Airway epithelial cell (primary cell): ENCODE measurements at places on chromosomes 11 and 22. TPM values are rescaled to one million over a fixed set of nuclear protein-coding genes. Genes with fewer than 3 reads are reported as not detected.

The CCDC34 gene
- total RNA-seq, result 7.6 and 7.8 TPM in 2 replicates

The BTBD18 gene
- not detected in 2 replicates for total RNA-seq

The MORC2 gene
- 7.3 and 10.6 TPM in 2 replicates for total RNA-seq

The OR8B3 gene
- total RNA-seq, result not detected in 2 replicates

The OR52I2 gene
- not detected in 2 replicates for total RNA-seq
